ENCODE measurements at places on chromosomes 3 and 15.

DNA sequence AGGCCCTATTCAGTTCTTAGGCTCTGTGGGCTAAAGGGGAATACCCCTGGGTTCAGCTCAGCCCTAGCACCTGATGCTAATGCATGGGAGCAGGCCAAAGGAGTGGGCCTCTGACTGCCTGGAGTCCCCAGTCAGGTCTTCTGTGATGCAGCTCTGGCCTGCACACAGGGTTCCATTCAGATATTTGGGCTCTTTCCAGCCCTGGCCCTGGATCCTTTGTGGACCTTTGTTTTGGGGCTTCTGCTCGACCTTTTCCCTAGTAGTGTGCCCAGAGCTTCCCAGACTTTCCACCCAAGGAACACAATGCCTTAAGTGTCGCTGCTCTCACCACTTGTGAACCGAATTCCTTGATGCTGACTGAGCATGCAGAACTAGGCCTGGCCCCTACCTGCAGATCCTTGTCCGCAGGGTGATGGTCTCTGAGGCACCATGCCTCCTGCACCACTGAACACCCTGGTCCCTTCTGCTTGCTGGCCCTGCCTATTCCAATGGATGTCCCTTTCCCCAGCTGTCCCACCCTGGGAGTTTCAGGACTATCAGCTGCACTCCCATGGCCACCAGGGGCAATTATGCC is 5.1 kb downstream of the SEC13 start:
- DNase-seq: no peak

- DNase-seq: no peak
Measured at GRCh38 chr3:52370531-52370930, 54.4 kb downstream of the DNAH1 start.

- DNase-seq: no peak
Measured at GRCh38 chr3:150754896-150755295, 8.1 kb downstream of the SIAH2 start.

GRCh38 chr3:9108876-9109567 is 140.4 kb downstream of the SRGAP3 start:
- DNase-seq: no peak

DNA sequence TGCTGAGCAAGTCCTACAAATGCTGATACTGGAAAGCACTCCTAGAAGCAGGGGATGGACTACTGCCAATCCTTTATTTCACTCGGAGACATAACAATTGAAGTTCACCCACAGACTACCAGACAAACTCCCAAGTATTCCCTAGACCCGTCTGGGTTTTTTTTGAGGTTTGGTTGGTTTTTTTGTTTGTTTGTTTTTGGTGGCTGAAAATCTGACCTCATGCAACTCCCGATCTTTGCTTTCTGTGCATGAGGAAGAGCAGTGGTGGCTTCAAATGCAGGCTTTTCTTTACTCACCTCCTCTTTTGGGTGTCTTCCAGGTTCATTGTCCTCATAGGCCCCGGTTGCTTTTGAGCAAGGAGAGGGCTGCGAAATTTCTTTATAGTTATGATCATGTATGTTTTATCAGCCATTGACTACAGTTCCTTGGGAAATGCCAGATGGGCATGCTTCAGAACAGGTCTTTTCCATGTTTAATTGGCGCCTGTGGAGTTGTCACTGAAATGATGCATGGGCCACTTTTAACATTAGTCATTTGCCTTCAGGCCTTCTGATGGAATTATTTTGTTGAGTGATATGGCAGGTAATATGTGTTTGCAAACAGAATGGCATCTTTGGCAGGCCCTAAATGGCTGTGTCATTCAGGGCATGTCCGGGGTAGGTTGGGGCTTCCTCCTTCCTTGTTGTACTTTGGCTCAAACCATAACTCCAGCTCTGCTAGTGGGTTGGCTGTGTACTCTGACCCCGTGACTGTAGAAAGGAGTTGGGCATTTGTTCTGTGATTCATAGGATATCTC is 81.3 kb upstream of the ZBED2 start:
- no peak for DNase-seq

GRCh38 chr3:187360596-187360995 is 7.6 kb upstream of the RTP4 start:
- no peak for DNase-seq

Measured in fibroblast of skin of left biceps (primary cell).